ENCODE measurements at places on chromosomes 5 and 9.

DNA sequence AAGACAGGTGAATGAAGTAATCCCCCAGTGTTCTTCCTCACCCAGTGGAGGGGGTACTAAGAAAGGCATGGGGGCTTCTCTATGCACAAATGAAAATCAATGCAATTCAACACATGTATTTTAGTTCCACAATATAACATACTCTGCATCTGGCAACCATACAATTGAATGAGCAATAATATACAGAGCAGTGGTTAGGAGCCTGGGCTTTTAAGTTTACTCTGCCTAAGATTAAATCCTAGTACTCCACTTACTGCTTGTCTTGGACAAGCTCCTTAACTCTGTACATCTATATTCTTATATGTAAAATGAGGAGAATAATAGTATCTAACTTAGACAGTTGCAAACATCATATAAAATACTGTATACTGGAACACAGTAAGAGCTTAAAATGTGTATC is 195.4 kb upstream of the TRIM32 start:
- DNase-seq = no peak

- no peak for DNase-seq
Observed at GRCh38 chr5:141483902-141484301, 928 bp upstream of the PCDHGC4 start.

DNA sequence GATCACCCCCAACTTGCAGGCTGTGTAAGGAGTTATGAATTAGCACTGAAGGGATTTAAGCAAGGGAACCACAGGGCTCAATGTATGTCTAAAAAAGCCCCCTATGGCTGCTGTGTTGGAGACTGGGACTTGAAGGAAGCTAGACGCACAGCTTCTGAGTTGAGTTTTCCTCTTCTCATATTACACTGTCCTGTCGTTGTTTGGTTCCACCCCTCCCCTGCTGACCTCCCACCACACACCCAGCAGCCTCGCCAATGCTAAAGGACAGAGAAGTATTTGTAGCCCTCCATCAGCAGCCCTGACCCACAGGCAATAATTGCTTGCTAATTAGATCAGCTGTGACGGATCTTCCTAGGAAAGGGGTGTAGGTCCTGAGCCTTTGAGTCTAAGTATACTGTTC is 15.1 kb upstream of the CARTPT start:
- DNase-seq = no peak

GRCh38 chr5:88390481-88390880 is 121.8 kb upstream of the TMEM161B start:
- DNase-seq = no peak

DNA sequence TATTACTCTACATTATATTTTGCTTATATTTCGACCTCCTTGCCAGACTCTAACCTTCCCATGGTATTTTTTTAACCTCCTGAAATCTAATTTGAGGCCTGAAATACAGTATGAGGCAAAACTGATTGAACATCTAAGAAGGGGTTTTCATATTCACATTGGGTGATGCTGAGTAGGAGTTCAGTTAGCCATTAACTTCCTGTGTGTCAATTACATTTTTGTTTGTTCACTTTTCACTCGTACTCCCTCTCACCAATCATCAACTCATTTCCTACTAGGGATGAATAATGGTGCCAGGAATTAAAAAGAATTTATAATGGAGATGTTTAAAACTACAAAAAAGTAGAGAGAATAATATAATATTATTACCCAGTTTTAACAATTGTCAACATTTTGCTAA is 27.6 kb upstream of the GLRA1 start:
- DNase-seq = no peak

GRCh38 chr9:69044240-69045219 is 9.0 kb downstream of the FXN start:
- DNase-seq = no peak
